ENCODE measurements at places on chromosomes 6 and 20.

GRCh38 chr6:83417880-83418663, 12.8 kb downstream of the ME1 start:
- DNase-seq = no peak

- no peak for DNase-seq
These were observed 24.7 kb downstream of the TTLL9 start for GRCh38 chr20:31894980-31895675.

DNA sequence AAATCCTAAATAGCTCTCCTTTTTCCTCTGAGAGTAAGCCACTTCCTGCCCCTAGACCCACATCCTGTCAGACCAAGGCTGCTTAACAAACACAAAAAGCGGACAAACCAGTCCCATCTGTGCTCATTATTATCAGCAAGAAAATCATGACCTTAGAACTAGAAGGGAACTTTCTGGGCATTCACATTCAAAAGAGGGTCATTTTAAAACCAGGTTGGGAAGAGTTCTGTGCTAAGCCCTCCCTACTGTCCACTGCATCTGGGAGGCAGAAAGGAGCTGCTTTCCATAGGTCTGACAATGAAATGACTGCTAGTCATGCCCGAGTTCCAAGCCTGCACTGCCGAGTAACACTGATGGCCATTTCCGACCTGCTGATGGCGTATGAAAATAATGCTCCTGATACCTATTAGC, 15.4 kb downstream of the EZR start:
- no peak for DNase-seq

GRCh38 chr20:13348311-13349234, 127.5 kb downstream of the ISM1 start:
- no peak for DNase-seq

GRCh38 chr20:58665606-58666005, 14.5 kb downstream of the STX16 start:
- DNase-seq = no peak

DNA sequence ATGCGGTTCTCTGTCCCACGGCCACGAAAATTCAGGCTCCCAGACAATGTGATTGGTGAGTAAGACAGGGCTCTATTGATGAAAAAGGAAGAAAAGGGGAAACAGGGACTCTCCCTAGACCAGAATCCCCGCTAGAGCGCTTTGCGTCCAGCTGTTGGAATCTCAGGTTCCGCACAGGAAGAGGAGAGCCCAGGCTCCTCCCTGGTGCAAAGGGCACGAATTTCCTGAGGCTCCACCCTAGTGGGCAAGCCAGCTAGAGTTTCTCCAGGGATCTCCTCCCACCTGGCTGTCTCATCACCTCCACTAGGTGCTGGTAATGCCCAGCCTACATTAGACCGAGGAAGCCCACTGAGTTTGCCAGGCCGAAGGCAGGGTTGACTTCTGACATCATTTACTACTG, 135.9 kb upstream of the SOX4 start:
- DNase-seq = no peak

DNA sequence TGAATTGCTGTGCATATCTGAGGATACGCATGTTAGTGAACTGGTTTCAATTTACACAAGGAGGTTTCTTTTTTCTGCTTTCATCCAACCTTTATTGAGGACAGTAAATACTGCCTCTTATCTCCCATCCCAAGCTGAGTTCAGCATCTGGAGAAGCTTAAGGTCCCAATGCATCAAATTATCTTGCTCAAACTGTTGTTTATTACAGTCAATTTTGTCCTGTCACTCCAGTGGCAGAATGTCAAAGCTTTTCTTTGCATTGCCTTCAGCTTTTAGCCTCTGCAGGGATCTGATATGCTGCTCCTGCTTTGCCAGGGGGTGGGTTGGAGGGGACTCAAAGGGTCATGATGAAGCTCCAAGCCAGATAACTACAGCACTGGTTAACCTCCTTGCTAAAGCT, 435.4 kb upstream of the SOX4 start:
- DNase-seq = no peak

- DNase-seq = no peak
These were observed 70.5 kb downstream of the TOX2 start for GRCh38 chr20:43985121-43985520.

GRCh38 chr6:165930668-165931214, 236.9 kb downstream of the TBXT start:
- DNase-seq = no peak

DNA sequence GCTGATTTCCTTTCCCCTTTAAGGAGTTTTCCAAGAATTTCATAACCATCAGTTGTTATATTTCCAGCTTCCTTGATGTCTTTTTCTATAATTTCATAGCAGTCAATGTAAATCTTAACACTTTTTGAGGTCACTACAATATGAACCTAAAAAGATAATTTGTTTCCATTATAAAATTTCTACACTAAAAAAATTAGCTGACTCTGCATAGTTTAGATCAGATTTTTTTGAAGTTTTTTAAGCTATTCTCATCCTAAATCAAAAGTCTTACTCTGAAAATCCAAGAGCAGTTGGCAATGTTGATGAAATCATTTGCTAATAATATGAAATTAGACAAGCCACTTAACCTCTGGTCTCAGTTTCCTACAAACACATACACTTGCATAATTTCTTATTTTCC, 96.8 kb downstream of the COL12A1 start:
- no peak for DNase-seq

GRCh38 chr6:165657325-165657680, 5.7 kb downstream of the PDE10A start:
- no peak for DNase-seq

DNA sequence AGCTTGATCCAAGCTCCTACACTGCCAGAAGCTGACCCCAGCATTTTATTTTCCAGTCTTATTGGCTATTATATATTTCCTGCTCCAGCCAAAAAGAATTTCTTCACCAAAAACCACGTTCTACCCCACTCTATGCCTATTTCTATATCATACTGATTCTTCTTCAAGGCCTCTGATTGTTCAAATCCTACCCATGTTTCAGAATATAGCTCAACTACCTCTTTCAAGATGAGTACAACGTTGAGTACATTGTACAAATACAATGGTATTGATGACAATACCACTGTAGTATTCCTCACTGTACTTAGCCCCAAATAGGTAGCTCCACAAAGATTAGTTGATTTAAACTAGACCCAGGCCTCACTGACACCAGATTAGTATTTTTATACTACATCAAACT, 31.0 kb downstream of the ASCC3 start:
- DNase-seq = no peak

GRCh38 chr6:92231171-92231701, 1188.1 kb downstream of the EPHA7 start:
- no peak for DNase-seq

GRCh38 chr20:56796345-56796744, 167.2 kb downstream of the TFAP2C start:
- no peak for DNase-seq

DNA sequence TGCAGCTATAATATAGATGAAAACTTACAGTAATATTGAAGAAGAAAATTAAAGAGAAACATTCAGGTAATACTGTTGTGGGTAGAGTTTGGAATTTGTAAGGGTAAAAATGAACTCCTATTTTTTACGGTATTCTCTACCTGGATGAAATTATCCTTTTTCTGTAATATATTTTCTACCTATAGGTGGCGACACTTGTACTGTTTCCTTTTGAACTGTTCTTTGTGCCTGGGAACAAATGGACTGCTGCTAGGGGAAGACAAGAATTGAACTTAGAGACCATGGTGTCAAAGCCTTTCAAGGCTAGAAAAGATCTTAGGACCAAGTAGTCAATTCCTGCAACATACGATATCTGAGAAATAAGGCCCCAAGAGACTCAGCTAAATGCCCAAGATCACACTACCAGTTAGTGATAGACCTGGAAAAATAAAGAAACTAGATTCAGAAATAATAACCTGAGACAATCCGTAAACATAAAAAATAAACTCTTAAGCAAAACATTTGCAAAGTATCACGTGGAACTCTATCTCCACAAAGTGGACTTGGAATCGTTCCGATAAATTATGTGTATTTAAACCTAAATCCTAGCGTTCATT, 383.8 kb downstream of the TFAP2A start:
- DNase-seq = no peak

GRCh38 chr6:81614292-81614691, 138.2 kb downstream of the TENT5A start:
- no peak for DNase-seq

GRCh38 chr6:105363100-105363754, 39.7 kb downstream of the PREP start:
- DNase-seq = no peak

DNA sequence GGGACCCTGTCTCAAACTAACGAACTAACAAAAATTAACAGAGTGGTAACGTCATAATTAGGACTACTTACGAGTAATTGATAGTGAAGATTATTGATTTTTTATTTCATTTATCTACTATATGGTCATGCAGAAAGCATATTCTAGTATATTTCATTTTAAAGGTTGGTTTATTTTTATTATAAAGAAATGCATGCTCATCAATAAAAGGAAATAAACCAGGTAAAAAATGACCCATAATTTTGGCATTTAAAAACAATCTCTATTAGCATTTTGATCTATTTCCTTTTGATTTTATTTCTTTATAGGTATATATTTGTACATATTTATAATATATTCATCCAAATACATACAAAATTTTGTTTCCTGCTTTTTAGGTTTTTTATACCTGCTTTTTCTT, 401.4 kb upstream of the ID4 start:
- DNase-seq = no peak

- no peak for DNase-seq
These were observed 301.8 kb downstream of the TBC1D7 start for GRCh38 chr6:13026557-13026956.

DNA sequence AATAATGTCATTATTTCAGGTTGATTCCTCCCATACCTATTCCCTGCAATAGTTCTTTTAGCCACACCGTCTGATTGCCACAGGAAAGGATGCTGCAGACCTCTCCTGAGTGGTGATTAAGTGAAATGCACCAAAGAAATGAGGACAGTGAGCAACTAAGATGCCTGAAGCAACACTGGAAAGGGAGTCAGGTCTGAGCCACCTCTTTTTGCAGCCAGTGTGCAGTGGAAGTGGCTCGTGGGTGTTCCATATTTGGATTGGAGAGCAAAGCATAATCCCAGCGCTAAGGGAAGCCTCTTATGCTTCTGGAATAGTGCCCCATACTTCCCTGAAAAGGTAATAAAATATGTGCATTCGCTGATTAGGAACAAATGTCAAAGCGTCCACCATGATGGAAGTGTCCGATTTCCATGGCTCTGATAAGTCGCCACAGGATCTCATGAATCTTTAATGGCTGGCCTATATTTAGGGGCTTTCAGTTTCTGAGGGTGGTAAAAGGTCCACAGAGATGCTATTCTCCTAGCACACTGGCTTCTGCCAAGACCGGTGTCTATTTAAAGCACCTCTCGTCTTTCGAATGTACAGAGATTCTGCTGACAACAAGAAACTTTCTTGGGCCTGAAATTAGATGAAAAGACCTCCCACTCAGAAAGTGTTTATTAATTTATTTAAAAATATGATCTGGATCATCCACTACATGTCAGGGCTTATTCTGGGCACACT, 253.9 kb downstream of the SLC24A3 start:
- no peak for DNase-seq

DNA sequence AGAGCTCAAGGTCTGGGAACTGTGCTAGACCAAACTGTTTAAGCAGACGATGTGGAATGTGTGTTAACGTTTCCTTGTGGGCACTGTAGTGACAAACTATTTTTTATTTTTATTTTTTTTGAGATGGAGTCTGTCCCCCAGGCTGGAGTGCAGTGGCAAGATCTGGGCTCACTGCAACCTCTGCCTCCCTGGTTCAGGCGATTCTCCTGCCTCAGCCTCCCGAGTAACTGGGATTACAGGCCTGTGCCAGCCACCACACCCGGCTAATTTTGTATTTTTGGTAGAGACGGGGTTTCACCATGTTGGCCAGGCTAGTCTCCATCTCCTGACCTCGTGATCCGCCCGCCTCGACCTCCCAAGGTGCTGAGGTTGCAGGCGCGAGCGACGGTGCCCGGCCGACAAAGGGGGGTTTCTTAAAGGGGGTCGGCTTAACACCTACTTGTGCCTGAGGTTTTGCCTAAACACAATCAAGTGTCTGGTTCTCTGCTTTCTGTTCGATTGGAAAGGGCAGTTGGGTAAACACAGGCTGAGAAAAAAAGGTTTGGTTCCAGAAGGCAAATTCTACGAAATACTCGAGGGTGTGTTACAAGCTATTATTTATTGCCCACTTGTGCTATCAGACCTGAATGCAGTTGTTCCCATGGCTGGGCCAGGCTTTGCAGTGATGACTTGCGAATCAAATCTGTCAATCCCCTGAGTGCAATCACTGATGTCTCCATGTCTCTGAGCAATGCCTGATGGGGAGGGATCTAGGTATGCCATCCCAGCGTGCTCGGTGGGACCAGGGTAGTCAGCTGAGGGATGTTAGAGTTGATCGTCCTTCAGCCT, 1.3 kb downstream of the NOP56 start:
- no peak for DNase-seq

DNA sequence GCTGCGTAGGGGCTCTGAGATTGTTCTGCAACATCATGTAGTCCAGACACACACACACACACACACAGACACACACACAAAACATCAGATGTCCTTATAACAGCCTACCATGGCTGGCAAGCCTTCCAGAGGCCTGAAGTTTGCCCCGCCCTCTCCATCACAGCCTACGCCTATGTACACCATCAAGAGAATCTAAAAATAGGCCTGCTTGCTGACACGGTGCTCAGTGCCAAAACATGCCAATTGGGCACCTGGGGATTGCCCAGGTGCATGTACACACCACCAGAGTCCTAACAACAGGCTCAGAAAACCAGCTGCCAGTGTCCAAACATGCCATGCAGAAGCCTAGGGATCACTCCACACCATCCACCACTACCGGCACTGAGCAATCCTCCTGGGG, 391.7 kb upstream of the SPTLC3 start:
- DNase-seq = no peak

DNA sequence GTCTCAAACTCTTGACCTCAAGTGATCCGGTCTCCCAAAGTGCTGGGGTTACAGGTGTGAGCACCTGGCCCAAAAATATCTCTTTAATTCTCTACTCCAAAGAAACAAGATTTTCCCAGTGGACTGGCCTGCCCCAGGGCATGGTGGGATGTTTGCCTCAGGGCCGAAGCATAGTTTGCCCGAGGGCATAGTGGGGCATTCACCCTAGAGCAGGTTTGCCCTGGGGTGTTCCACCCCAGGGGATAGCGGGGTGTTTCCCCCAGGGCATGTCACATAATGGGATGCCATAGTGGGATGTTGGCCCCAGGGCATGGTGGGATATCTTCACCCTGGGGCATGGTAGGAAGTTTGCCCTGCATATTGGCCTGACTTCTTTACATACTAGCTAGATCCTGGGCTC, 97.2 kb downstream of the VEGFA start:
- no peak for DNase-seq

- DNase-seq = no peak
These were observed 1112.3 kb upstream of the CITED2 start for GRCh38 chr6:140486450-140487361.

GRCh38 chr6:14933183-14933544, 312.7 kb upstream of the JARID2 start:
- no peak for DNase-seq

DNA sequence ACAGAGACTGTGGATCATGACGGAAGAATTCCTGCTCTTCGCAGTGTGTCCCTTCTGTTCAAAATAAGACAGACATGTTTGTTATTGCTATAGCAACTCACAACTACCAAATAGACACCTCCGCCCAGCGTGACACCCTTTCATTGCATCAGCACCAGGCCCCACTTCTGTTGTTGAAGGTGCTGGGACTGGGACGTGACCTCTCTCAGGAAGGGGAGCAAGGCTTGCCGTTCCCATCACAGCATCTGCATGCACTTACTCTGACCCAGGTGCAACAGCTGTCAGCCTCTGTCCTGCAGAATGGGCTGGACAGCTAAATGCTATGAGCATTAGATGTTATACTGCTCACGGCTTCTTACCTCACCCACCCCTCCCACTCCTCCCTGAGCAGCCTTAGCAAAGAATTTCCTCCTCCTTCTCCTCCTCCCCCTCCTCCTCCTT, 94.1 kb downstream of the DACT2 start:
- no peak for DNase-seq
